Fibroblast of the aortic adventitia (primary cell): ENCODE measurements at places on chromosomes 7 and 10.

- DNase-seq, result peak; percentile 91
Observed at GRCh38 chr10:125060826-125061556, 99.4 kb downstream of the CTBP2 start.

DNA sequence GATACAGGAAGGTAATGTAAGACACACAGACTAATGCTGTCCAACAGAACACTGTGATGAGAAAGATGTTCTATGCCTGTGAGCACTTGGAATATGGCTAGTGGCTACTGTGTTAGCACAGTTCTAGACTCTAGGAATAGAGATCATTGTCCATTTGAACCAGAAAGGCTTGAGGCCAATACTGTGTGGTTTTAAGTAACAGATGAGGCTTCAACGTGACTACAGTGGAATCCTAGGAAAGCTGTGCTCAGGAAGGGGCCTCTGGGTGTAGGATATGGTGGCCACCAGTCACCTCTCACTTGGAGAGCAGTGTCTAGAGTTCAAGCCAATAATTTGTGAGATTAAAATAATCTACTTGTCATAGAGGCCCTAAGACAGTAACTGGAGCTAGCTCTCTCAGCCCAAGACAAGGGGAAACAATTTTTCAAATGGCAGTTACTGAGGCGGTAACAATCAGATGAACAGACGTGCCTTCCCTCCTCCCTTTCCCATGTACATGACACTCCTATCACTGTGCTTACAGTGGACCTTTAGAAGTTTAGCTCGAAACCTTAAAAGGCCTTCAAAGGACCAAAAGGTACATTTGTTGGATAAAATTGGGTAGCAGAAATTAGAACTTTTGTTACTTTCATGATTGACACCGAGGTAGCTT is 10.2 kb downstream of the ZDHHC16 start:
- DNase-seq, result peak; percentile 24

- peak; percentile 79 for DNase-seq
Observed at GRCh38 chr10:33612551-33612950, 278.1 kb upstream of the NRP1 start.

DNA sequence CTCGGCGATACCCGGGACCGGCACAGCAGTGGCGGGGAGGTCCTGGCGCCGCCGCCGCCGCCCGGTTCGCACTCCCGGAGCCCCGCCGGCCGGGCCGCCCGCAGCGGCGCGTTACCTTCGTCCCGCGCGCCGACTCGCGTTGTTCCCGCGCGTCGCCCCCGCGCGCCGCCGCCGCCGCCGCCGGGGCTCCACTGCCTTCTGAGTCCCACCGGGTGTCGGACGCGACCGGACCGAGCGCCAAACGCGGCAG is at the start of gene EZH2:
Gene EZH2, minus strand, starts transcription at position 243 of the 250 bp plus-strand sequence. CDS start 36,993 bp downstream, outside the sequence.
- no peak for DNase-seq

GRCh38 chr7:135189961-135190360 is 19.5 kb upstream of the CYREN start:
- peak; percentile 57 for DNase-seq

- peak; percentile 2 for DNase-seq
Observed at GRCh38 chr7:127383123-127383835, 9.2 kb downstream of the ZNF800 start.

GRCh38 chr7:26101361-26102151 is 50.4 kb upstream of the NFE2L3 start:
- DNase-seq, result no peak

DNA sequence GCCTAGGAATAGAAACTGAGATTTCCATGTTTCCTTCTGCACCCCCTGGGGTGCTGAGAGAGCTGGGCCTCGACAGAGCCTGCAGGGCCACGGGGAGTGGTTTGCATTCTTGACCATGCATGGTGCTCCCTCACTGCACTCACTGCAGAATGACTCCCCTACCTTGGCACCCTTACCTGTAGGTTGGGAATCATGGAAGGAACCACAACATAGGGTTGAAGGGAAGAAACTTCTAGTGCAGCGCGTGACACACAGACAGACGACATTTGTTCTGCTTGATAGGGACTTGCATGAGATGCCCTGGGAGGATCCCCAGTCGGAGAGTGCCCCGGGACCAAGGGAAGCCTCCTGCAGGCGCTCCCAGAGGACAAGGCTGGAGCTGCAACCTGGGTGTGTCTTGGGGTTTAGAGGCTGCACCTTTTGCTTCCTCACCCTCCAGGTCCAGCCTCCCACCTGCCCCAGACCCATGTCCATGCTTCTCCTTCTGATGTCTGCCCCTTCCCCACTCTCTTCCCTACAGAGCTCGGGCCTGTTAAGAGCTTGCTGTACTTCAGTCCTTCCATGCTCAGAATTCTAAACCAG is 245.2 kb downstream of the ABCA13 start:
- no peak for DNase-seq

DNA sequence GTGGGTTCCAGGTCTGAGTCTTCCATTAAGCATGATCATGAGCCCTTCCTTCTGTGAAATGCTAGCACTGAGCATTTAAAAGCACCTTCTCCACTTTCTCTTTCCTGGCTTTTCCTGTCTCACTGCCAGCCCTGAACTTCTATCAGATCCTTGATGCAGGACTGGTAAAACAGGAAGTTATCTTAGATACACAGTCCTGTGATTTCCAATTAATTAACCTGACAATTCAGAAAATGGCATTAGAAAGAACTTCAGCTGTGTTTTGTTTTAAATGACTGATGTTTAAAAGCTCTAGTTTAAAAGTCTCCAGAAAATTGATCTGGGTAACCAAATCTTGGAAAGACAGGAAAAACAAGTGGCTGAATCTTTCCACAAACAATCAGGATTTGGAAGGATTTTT is 79.0 kb upstream of the MACROH2A2 start:
- DNase-seq, result peak; percentile 19

DNA sequence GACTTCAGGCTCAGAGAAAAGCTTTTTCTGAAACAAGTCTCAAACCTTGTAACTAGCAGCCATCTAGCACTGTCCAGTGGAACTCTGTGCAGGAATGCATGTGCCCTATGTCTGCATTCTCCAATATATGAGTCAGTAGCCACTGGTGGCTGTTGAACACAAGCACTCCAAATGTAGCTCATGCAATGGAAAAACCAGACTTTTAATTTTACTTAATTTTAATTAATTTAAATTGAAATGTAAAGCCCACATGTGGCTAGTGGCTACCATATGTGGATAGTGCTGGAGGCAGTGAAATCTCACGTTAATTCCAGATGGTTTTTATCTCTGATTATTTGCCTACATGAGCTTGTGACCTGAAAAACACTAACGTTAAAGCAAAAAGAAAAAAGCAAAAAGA is 225.1 kb downstream of the GATA3 start:
- peak; percentile 11 for DNase-seq

DNA sequence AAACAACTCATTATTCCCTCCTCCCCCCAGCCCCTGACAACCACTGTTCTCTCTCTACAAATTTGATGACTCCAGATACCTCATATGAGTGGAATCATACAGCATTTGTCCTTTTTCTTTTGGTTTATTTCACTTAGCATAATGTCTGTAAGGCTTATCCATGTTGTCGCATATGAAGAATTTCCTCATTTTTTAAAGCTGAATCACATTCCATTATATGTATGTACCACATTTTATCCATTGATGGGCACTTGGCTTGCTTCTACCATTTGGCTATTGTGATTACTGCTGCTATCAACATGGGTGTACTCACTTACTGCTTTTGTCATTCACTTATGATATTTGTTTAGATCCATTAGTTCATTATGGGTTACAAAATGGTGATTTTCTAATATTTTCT is 112.8 kb downstream of the BUB3 start:
- DNase-seq, result peak; percentile 57

DNA sequence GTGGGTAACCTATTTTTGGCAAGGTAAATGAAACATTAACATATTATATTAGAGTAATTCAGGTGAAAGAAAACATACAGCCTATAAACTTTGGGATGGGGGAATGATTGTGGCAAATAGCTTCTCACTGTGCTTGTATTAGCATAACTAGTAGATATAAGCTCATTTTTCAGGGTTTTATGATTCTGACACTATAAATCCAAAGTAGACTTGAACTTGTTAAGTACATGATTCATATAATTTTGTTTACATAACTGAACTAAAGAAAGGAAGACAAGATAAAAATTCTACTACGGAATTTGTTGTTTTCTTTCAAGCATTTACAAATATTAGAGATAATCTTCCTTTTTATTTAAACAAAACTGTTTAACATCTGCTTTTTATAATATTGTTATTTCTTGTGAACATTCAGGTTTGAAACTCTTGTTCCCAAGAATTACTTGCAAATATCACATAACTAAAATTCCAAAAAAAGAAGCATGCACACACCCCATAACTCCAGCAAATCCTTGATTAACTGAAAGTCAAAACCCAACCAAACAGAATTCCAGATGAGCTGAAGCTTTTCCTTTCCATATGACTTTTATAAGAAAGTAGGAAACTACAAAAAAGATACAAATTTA is 142.3 kb downstream of the JAZF1 start:
- DNase-seq, result peak; percentile 22

GRCh38 chr7:103011650-103012049 is 62.9 kb downstream of the FBXL13 start:
- DNase-seq, result peak; percentile 65

- no peak for DNase-seq
Observed at GRCh38 chr10:28047061-28047460, 48.2 kb upstream of the ODAD2 start.

DNA sequence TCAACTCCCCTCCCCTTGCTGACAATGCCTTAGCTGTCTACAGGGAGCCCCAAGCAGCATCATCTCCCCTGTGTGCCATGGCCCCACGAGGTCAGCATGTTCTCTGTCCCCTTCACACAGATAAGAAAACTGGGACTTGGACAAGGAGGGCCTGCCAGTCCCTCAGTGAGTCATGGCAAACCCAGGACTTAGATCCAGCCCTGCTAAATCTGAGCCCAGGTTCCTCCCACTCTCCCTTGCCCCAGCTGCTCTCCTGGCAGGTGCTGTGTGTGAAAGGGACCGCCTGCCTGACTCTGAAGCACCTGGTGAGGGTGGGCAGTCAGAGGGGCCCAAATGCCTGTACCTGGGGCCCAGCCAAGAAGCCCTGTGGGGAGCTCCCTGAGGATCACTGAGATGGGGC is 7.4 kb downstream of the CRHR2 start:
- DNase-seq, result no peak

DNA sequence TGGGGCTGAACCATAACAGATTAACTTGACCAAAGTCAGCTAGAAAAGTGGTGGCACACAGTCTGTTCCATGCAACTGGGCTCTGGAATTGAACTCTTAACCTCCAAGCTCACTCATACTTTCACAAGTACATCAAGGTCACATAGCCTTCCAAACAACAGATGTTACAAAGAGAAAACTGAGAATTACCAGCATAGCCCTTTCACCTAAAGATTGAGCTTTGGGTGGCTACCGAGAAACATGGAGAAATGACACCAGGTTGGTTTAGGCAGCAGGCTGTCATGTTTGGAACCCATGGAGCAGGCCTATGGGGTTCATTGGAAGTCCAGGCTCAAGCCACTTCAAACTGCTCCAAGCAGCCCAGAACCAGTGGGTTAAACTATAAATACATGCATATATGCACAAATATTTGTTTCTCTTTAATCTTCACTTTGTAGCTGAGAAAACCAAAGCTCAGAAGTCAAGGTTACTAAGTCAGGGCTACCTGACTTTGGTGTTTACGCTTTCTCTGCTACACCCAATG is 59.1 kb downstream of the MALSU1 start:
- no peak for DNase-seq

GRCh38 chr10:69087590-69088470 is at the start of gene SRGN:
TSS of gene SRGN (plus strand) at chr10:69088103. CDS start at chr10:69088158, 55 bp downstream.
- peak; percentile 99 for DNase-seq

DNA sequence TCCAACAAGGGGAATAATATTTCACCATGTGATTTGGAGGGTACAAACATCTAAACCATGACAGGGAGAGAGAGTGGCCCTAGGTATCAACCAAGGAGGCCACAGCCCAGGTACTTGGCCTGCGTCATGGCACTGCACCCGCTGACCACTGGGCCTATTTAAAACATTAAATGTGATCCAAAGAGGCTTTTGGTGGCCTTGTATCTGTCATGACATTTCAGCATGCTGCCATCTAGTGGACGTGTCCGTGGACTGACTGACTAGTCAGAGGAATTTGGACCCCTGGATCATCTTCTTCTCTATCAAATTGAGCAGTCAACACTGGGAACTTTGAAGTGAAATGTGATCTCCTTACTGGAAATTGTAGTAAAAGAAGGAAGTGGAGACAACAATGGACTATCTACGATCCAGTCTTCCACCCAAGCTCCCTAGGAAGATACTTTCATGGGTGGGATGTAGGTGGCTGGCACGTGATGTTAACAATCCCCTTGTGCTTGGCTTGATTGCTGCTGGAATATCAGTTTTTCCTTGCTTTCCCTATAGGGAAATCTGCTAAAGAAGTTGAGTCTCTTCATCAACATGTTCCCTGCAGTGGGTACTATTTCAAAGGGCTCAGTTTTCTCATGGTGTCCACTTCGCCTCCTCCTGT is 24.6 kb upstream of the ITGA8 start:
- DNase-seq, result peak; percentile 57

- DNase-seq, result no peak
Observed at GRCh38 chr7:69349291-69349690, 249.0 kb upstream of the AUTS2 start.

- DNase-seq, result peak; percentile 85
Observed at GRCh38 chr7:104979167-104979841, 34.7 kb upstream of the KMT2E start.

DNA sequence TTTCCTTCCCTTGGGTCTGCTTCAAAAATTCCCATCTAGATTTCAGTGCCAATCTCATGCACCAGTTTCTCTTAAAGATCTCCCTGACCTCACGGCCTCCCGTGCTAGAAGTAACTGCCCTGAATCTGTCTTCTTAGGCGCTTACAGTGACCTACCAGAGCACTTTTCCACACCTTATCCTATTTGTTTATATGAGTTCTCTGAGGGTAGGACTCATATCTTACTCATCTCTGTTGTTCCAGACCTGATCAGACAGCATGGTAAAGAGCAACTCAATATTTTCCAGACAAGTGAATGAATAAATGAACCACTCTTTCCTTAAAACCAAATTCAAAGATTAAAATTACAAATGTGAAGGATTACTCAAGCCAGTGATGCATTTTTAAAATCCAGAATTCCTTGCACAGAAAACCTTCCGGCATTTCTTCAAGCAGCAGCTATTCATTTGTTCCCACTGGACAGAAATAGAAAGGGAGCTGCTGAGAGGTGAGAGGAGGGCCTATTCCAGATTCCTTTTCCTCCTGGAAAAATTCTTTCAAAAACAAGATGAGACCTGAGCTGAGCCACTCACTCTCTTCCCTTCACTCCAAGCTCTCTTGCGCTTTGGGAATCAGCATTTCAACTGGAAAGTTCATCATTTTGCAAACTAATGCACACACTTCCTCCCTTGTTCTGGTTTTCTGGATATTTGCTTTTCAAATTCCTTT is 94.6 kb downstream of the ELMO1 start:
- DNase-seq, result no peak

GRCh38 chr7:43362652-43363034 is 220.3 kb upstream of the STK17A start:
- DNase-seq, result peak; percentile 9

DNA sequence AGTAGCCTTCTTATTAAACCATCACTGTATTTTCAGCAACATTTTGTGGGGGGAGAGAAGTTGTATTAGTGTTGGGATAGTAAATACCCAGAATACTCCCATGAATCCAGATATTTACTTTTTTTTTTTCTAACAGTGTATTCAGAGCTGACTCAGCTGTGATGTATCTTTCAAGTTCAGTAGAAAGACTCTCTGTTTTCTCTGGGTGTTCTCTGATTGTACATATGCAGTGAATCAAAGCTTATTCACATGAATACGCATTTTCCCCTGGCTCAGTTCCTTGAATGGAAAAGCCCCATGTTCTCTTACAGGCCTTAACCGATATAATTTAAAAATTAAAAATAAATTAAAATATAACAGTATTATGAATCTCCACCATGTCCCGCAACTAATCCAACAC is 1.3 kb downstream of the TFPI2 start:
- peak; percentile 84 for DNase-seq

- no peak for DNase-seq
Observed at GRCh38 chr7:76332078-76332477, 26.7 kb downstream of the YWHAG start.
